ENCODE measurements at places on chromosomes 11 and 22.

- no peak for DNase-seq
Observed at GRCh38 chr11:20035701-20036601, 124.3 kb downstream of the DBX1 start.

DNA sequence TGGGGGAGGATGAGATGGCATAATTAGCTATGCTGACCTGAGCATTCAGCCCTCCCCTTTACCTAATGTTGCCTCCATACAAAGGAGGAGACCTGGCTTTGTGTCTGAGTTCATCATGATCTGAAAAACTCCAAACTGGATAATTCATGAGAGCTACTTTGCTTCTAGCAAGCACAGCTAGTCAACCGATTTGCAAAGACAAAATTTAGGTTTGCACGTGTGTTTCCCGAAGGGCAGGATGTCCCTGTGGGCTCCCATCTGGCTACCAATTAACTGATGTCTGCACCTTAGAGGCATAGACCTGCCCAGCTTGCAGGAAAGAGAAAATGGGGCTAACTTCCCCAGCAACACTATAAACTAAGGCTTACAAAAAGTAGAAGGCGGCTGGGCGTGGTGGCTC, 42.2 kb upstream of the POU2AF1 start:
- DNase-seq = no peak

DNA sequence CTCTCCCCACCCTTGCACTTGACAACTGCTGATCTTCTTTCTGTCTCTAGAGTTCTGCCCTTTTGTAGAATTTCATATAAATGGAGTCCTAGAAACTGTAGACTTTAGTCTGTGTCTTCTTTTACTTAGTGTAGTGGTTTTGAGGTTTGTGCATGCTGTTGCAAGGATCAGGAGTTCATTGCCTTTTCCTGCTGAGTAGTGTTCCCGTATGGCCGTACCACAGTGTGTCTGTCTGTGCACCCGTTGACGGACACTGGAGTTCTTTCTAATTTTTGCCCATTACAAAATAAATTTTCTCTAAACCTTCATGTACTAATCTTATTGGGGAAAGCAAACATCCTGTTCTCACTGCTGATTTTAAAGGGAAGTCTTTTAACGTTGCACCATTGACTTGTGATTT, 138.1 kb downstream of the TBC1D22A start:
- DNase-seq = no peak

- DNase-seq = no peak
Observed at GRCh38 chr22:37186228-37186996, 1.6 kb downstream of the C1QTNF6 start.

GRCh38 chr11:121592708-121593107, 139.9 kb upstream of the SORL1-AS1 start:
- no peak for DNase-seq

All from activated naive CD4-positive, alpha-beta T cell (primary cell).